NCI-H2171 treated with DMSO at 0.1 percent for 48 hours (cell line): ENCODE measurements at places on chromosomes 6 and 20.
A peak's percentile ranks its signal among the peaks of the same experiment; 100 is the strongest.

- DNase-seq: peak; percentile 69
Measured at GRCh38 chr6:1678201-1678600, 68.5 kb downstream of the FOXC1 start.

DNA sequence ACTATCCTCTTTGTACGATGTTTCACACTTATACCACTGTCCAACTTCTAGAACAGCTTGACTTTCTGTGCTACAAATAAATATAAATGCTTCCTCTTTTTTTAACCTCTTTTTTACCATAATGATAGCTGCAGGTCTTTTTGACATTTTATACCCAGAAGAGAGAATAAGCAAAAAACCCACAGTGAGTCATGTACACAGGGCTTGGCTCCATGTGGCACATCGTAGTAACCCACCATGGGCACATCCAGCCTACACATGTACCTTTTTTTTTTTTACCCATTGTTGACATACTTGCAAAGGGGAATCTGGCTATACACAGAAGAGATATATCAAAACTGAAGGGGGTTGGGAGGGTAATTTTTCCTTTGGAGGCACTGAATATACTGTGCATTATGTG lies 59.5 kb upstream of the RSPO3 start:
- no peak for DNase-seq

DNA sequence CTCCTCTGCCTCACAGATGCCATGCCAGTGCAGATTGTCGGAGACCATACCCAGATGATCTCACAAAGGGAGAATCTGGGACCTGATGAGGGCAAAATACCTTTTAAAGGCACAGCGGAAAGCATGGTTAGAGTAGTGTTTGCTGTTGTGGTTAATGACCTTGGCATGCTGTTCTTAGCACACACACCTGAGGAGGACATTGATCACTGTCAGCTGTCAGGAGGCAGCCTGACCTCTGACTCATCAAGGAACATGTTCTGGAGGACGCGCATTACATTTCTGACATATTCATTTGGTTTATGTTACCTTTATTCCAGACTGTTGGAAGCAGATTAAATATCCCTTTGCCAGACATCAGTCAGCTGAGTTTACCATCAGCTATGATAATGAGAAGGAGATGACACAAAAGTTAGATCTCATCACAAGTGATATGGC lies 57.1 kb downstream of the GOPC start:
- DNase-seq: peak; percentile 78

DNA sequence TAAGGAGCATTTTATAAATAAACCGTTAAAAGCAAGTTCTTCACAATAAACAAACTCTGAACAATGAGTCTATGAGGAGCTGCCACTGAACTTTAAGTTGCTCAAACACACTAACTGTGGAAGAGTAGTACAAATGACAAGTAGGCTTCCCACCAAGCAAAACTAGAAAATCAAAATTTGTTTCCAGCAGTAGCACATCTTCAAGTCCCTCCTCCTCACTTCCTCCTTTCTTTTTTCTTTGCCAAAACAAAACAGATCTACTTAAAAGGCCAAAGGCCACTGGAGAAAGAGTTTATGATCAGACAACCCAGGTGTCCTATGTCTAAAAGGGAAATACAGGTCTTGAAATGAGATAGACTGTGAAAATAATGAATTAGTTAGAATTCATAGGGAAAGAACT lies 17.1 kb upstream of the FAM135A start:
- no peak for DNase-seq

- no peak for DNase-seq
Measured at GRCh38 chr20:22819112-22819511, 216.0 kb upstream of the SSTR4 start.
